HCT116 (cell line): ENCODE measurements at places on chromosomes 12 and 14.

- DNase-seq, result no peak
Measured at GRCh38 chr14:100038065-100038464, 27.2 kb upstream of the EVL start.

DNA sequence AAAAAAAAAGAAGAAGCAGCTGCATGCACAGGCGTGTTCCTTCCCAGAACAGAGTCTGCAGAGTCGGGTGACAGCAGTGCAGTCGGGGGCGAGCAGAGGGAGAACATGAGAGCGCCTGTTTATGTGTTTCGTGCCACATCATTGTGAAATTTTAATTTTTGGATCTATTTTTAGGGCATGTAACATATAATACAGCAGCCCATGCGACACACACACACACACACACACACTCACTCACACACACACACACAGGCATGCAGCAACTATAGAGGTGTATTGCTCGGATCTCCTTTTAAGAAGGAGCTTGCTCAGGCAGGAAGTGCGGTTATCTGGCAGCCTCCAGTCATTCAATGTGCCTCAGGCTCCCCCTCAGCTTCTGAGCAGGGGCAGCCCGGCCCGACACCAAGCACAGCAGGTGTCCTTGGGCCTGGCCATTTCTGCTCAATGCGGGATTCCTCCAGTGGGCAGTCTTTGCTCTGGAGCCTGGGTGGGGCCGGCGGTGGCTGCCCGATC is 71.8 kb downstream of the ZNF664 start:
- no peak for DNase-seq

DNA sequence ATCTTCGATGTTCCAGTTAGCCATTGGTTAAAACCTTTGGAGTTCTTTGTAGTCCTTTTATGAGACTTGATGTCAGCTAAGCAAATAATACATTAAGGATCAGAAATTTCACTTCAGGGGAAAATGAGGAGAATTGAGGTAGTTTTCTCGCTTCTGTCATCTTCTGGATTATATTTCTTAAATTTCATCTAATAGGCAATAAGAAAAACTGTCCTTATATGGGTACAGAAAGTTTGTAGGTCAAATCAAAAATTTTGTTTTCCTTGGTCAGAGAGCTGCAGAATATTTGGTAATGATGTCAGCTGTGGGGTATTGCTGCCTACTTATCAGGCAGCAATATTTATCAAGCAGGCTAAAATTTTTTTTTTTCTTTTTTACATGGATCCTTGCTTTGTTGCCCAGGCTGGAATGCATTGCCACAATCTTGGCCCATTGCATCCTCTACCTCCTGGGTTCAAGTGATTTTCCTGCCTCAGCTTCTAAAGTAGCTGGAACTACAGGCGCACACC is 37.1 kb downstream of the RIMKLB start:
- DNase-seq, result no peak

- no peak for DNase-seq
Measured at GRCh38 chr12:124898200-124898922, 16.1 kb downstream of the UBC start.

DNA sequence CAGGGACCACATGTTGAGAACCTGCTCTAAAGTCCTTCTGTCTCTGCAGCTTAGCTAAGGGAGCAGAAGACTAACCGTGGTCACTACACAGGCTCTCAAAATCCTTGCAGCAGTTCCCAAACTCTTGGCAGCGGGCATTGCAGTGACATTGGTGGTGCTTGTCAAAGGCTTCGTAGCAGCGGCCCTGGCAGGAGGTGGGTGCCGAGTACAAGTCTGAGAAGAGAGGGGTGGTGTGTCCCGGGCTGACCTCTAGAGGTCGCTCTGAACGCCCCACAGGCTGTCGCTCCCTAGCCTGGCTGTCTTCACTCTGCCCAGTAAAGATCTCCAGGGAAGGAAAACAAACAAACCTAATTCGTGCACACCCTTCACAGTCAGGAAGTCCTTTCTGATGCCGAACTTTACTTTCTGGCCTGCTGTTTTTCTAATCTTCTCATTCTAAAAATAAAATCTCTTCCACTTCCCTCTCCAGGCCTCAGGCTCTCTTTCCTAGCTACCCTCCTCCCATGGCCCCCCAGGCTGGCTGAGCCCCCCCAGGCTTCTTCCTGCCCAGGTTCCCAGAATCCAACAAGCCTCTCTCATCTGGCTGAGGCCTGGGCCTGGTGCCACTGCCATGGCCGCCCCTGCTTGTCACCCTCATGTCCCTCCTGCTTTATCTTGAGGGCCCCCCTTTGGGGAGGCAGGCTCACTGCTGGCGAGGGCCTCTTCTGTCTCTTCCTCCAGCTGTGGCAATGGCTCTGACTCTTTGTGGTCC is 7.7 kb downstream of the ENDOU start:
- no peak for DNase-seq

- DNase-seq, result no peak
Measured at GRCh38 chr14:22448035-22448904, 140.8 kb downstream of the DAD1 start.

DNA sequence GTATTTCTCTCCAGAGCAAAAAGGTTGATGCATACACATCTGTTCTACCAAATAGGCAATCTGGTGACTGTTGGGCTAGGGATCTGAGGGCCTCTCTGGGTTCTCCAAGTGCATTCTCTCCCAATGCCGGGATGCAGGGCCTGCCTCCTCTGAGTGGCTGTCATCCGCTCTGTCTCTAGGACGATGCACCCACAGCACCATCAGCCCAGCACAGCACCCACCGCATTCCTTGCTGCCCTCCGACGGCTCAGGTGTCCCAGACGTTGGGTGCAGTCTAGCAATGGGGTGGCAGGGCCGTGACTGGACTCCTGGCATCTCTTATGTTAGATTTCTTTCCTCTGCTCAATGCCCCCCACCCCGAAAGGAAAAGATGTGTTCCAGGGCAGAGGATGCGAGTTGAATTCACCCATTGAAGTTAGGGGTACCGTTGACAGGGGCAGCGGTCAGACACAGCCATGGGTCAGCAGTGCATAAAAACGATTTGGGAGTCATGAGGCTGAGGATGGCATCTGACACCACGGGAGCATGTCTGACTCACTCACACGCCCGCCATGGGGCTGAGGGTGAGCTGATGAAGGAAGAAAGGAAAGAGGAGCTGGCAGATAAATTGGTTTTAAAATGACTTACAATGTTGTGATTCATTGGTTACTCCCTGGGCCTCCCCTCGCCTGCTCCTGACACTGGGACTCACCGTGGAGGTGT is 93.2 kb upstream of the C14orf180 start:
- DNase-seq, result no peak

DNA sequence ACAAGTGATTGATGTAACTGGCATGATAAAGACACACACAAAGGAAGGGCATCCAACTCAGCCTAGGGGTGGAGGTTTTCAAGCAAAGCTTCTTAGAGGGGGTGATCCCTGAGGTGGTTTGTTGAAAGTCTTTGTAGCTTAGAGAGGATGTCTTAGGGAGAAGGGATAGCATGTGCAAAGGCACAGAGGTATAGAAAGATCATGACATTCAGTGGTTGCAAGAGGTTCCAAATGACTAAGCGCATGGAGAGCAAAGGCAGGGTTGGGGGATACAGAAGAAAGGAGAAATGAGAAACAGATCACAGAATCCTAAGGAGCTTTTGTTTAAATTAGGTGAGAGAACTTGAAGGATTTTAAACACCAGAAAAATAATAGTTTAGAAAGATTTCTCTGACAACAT is 5.2 kb upstream of the CCT2 start:
- no peak for DNase-seq

DNA sequence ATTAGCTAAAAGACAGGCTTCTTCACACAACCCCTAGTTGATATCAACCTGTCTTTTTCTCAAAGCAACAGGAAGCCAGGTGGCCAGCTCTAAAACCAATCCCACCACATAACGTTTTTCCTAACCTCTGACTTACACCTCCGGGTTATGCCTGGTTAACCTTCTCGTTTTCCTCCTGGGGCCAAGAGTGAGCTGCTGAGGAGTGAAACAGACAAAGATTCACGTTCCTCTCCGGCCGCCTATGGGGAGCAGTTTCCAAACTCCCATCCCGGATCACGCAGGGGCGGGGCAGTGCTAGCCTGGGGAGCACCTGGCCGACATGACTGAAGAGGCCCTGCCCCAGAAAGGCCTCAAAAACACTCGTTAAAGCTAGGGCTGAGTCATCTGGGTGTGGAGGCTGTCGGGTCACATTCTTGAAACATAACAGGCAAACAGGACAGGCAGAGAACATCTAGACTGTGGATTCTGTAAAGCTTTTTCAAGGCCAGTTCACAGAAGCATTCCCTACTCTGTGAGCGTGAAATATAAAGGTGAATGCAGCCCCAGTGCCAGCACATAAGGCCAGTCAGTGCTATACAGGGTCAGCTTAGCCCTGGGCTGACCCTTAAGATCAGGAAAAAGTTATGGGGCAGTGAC is 25.9 kb upstream of the LGALS3 start:
- DNase-seq, result peak; percentile 97

- DNase-seq, result no peak
Measured at GRCh38 chr14:76720382-76720813, 40.9 kb upstream of the VASH1 start.

- no peak for DNase-seq
Measured at GRCh38 chr12:69922999-69923398, 98.0 kb downstream of the MYRFL start.

DNA sequence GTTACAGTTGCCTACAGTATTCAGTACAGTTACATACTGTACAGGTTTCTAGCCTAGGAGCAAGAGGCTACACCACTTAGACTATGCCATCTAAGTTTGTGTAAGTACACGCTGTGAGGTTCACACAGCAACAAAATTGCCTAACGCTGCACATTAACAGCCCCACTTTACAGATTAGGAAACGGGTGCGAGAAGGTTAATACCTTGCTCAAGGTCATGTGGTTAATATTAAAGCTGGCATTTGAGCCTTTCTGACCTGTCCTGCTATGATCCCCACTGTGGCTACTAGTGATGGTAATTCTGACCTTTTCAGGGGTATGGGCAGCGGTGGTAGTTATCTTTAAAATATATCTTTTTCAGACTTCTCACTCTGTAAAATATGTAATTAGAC is 20.9 kb downstream of the ACVR1B start:
- no peak for DNase-seq

DNA sequence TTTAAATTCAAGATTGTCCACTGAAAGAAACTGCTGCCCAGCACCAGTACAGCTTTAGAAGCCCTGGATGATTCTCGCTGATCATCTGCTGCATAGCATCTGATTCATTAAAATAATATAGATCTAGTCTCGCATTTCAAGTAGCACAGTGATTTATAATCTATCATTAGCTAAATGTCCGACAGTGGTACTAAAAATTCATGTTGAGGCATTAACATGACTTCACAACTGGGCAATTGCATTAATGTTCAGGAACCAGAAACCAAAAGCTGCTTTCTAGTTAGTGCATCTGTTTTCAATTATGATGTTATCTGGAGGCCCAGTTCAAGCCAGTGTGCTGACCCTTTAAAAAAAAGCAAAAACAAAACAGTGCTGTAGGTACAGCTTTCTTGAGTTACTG is 1987.2 kb upstream of the SEL1L start:
- no peak for DNase-seq

DNA sequence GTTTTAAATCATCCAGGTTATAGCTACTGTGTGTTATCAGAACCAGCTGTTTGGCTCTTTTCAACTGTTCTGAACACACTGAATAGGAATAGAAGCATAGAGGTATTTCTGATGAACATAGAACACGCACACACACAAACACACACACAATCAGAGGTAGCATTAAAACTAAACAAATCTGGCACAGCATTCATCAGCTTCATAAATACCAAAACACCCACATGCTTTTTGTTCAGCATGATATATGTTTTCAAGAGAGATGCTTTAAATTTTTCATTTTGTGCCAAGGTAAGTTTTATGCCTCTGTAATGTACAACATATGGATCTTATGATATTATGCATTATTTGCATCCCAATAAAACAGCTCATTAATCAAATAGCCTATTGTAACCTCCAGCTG is 208.6 kb downstream of the GALC start:
- DNase-seq, result no peak

DNA sequence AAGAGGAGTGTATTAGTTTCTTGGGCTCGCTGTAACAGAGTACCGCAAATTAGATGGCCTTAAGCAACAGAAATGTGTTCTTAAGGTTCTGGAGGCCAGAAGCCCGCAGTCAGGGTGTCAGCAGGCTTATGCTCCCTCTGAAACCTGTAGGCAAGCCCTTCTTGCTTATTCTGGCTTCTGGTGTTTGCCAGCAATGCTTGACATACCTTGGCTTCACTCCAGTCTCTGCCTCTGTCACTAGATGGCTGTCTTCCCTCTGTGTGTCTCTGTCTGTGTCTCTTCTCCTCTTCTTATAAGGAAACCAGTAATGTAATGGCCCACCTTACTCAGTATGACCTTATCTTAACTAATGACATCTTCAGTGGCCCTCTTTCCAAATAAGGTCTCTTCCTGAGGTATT is 85.1 kb downstream of the DERA start:
- no peak for DNase-seq

GRCh38 chr14:89215531-89215930 is 201.5 kb downstream of the FOXN3 start:
- DNase-seq, result no peak

- DNase-seq, result no peak
Measured at GRCh38 chr12:42704340-42704739, 114.8 kb upstream of the PRICKLE1 start.

DNA sequence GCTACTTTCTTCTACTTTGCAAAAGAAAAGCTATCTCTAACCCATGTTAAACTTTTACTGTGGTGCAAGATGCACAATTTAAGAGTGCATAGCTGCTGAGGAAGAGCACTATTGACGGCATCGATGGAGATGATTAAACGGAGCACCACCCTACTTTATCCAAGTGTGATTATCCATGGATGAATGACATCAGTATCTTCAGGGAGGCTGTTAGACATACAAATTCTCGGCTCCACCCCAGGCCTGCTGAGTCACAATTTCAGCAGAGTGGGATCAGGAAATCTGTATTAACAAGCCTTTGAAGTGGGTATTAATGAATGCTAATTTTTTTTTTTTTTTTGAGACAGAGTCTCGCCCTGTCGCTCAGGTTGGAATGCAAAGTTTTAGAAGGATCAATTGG is 16.2 kb downstream of the SLC2A14 start:
- no peak for DNase-seq

GRCh38 chr12:130375296-130376287 is 37.9 kb downstream of the PIWIL1 start:
- no peak for DNase-seq

GRCh38 chr12:1182069-1182468 is 191.0 kb downstream of the ERC1 start:
- DNase-seq, result no peak

- no peak for DNase-seq
Measured at GRCh38 chr14:74456684-74457564, 30.9 kb upstream of the SYNDIG1L start.

- DNase-seq, result no peak
Measured at GRCh38 chr12:123805173-123805572, 43.1 kb downstream of the DNAH10 start.
